Stomach (tissue), 19 donors: ENCODE measurements at places on chromosomes 2 and 18.

DNA sequence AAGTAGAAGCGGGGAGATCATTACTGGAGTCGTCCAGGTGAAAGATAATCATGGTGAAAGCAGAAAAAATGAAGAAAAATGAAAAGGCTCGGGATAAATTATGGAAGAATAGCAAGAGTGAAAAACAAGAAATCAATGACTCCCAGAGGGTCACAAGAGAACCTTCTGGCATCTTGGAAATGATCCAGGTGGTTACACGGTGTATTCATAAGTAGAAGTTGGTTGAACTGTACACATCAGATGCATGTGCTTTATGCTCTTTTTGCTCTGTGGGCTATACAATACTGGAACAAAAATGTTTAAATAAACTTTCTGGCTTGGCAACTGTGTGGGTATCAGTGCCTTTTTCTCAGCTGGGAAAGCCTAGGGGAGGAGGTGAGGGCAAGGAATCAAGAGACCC lies 348.9 kb downstream of the RND3 start:
- no peak for DNase-seq
- no peak overlapping the region for H3K27ac ChIP-seq
- H3K4me1 ChIP-seq = no peaks in the 10 kb centered on the region

- DNase-seq = peak; percentile 10
- peaks cover 4% of the 10 kb centered on the region for H3K36me3 ChIP-seq
- H3K4me3 ChIP-seq = no peak overlapping the region
- peaks cover 8% of the 10 kb centered on the region for H3K4me1 ChIP-seq
- H3K27ac ChIP-seq = no peak overlapping the region
Measured at GRCh38 chr2:38064801-38065501, 11.0 kb downstream of the CYP1B1 start.

- no peak overlapping the region for H3K4me3 ChIP-seq
- H3K4me1 ChIP-seq = no peaks in the 10 kb centered on the region
- H3K36me3 ChIP-seq = no peaks in the 10 kb centered on the region
- no peak overlapping the region for H3K27ac ChIP-seq
- H3K27me3 ChIP-seq = no peaks in the 10 kb centered on the region
Measured at GRCh38 chr2:100383306-100383705, 34.2 kb downstream of the CHST10 start.

GRCh38 chr2:149080971-149081370 lies 42.5 kb downstream of the LYPD6B start:
- H3K36me3 ChIP-seq = no peaks in the 10 kb centered on the region
- no peak for DNase-seq
- no peak overlapping the region for H3K27ac ChIP-seq
- H3K4me1 ChIP-seq = no peaks in the 10 kb centered on the region
- no peaks in the 10 kb centered on the region for H3K27me3 ChIP-seq

DNA sequence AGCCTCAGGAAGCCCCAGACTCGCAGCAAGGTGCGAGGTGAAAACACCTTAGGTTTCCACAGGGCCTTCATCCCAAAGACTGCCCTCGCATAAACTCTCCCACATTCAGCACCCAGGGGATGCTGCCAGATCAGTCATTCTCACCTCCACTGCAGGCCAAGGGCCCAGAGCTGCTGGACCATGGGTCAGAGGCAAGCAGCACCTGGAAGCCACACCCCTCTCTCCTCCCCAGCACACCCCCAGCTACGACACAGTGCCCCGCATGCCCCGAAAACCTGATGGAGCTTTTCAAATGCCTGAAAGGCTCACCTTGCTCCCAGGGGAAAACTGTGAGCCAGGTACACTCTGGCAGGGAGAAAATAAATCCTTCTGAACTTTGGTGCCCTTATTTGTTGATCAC lies 31.9 kb upstream of the LDLRAD4 start:
- H3K36me3 ChIP-seq = no peaks in the 10 kb centered on the region
- H3K4me1 ChIP-seq = no peaks in the 10 kb centered on the region
- H3K4me3 ChIP-seq = no peak overlapping the region
- H3K27me3 ChIP-seq = no peaks in the 10 kb centered on the region
- no peak overlapping the region for H3K27ac ChIP-seq
- no peak for DNase-seq

- H3K27me3 ChIP-seq = no peaks in the 10 kb centered on the region
- H3K27ac ChIP-seq = no peak overlapping the region
- no peak overlapping the region for H3K4me3 ChIP-seq
- no peaks in the 10 kb centered on the region for H3K36me3 ChIP-seq
- H3K4me1 ChIP-seq = no peaks in the 10 kb centered on the region
Measured at GRCh38 chr2:126704434-126705160, 48.6 kb downstream of the GYPC start.

DNA sequence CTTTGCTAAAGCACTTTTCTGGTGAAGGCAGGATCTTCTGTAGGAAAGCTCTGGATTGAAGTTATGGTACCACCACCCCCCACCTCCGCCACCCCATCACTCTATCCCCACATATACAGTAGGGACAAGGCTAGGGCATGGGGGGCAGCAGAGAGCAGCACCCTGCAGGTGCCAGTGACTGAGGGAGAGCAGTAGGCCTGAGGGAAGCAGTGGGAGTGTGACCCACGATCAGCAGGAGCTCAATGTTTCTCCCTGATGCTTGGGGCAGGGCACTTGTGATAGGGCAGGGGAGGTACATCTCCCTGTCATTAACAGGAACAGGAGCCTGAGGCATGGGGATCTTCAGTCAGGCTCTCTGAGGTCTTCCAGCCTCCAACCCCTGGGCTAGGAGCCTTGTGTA lies 121.6 kb downstream of the ZFP36L2 start:
- H3K36me3 ChIP-seq = no peaks in the 10 kb centered on the region
- H3K27me3 ChIP-seq = no peaks in the 10 kb centered on the region
- H3K4me3 ChIP-seq = no peak overlapping the region
- DNase-seq = no peak
- H3K27ac ChIP-seq = peak overlapping the region; percentile 79
- peaks cover 28% of the 10 kb centered on the region for H3K4me1 ChIP-seq

GRCh38 chr18:38575023-38575422 lies 1009.4 kb upstream of the CELF4 start:
- H3K27me3 ChIP-seq = no peaks in the 10 kb centered on the region
- no peak overlapping the region for H3K27ac ChIP-seq
- H3K4me1 ChIP-seq = no peaks in the 10 kb centered on the region
- no peak overlapping the region for H3K4me3 ChIP-seq
- H3K36me3 ChIP-seq = no peaks in the 10 kb centered on the region

DNA sequence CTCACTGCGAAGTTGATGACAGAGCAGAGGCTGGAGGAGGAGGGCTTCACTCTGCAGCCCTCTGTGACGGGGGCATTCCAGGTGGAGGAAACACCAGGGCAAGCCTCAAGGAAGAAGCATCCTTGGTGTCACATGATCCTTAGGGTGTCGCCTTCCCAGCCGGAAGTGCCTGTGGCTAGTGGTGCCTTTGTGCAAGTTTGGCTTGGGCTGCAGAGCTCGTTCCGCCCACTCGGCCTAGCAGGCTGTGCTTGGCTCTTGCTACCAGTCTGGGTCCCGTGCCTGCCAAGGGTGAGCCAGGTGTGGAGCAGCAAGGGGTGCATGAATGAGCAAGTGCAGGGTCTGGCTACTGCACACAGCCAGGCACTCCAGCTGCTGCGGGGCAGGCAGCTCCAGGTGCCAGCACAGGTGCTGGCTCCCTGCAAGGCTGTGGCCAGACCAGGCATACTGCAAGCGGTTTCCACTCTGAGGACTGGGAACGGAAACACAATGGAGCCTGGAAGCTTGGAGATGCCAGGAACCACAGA lies 325.3 kb upstream of the SMIM21 start:
- no peaks in the 10 kb centered on the region for H3K4me1 ChIP-seq
- H3K27ac ChIP-seq = no peak overlapping the region
- H3K4me3 ChIP-seq = no peak overlapping the region
- H3K36me3 ChIP-seq = no peaks in the 10 kb centered on the region
- DNase-seq = no peak
- H3K27me3 ChIP-seq = no peaks in the 10 kb centered on the region

- no peaks in the 10 kb centered on the region for H3K36me3 ChIP-seq
- H3K4me3 ChIP-seq = no peak overlapping the region
- H3K27ac ChIP-seq = no peak overlapping the region
- no peak for DNase-seq
- no peaks in the 10 kb centered on the region for H3K4me1 ChIP-seq
Measured at GRCh38 chr18:54557958-54558357, 33.1 kb upstream of the DYNAP start.

DNA sequence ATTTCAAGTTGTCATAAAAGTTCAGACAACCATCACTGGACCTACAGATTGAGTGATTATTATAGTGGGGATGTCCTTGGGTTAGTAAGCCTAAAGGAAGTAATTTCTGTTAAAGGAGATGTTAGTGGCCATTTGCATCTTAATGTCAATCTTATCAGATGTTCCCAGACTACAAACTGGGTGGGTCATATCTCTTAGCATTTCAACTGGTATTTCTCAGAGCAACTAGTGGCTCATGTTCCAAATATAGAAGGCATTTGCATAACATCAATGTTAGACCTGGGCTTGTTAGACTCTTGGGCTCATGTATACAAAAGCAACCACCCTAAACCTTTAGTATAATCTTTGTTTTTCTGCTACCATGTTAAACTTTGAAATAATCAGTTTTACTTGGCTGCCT lies 17.9 kb downstream of the PLEKHA3 start:
- no peaks in the 10 kb centered on the region for H3K4me1 ChIP-seq
- no peak for DNase-seq
- H3K27me3 ChIP-seq = no peaks in the 10 kb centered on the region
- no peak overlapping the region for H3K4me3 ChIP-seq
- no peak overlapping the region for H3K27ac ChIP-seq

- H3K4me3 ChIP-seq = no peak overlapping the region
- DNase-seq = no peak
- H3K36me3 ChIP-seq = peaks cover 58% of the 10 kb centered on the region
- no peak overlapping the region for H3K27ac ChIP-seq
- peaks cover 13% of the 10 kb centered on the region for H3K4me1 ChIP-seq
- no peaks in the 10 kb centered on the region for H3K27me3 ChIP-seq
Measured at GRCh38 chr2:199940373-199940772, 14.9 kb downstream of the TYW5 start.

- no peaks in the 10 kb centered on the region for H3K27me3 ChIP-seq
- no peaks in the 10 kb centered on the region for H3K4me1 ChIP-seq
- no peaks in the 10 kb centered on the region for H3K36me3 ChIP-seq
- DNase-seq = no peak
- H3K4me3 ChIP-seq = no peak overlapping the region
Measured at GRCh38 chr2:129656081-129656598, 323.3 kb upstream of the RAB6C start.

GRCh38 chr2:26172871-26173775 lies at the start of gene GAREM2:
TSS of gene GAREM2 (plus strand) at chr2:26173088. CDS start at chr2:26173221, 133 bp downstream.
- H3K27me3 ChIP-seq = peaks cover 62% of the 10 kb centered on the region
- peak within 1 kb of the TSS; percentile 49 for H3K4me3 ChIP-seq
- H3K36me3 ChIP-seq = no peaks in the 10 kb centered on the region
- DNase-seq = no peak
- peaks cover 17% of the 10 kb centered on the region for H3K4me1 ChIP-seq

DNA sequence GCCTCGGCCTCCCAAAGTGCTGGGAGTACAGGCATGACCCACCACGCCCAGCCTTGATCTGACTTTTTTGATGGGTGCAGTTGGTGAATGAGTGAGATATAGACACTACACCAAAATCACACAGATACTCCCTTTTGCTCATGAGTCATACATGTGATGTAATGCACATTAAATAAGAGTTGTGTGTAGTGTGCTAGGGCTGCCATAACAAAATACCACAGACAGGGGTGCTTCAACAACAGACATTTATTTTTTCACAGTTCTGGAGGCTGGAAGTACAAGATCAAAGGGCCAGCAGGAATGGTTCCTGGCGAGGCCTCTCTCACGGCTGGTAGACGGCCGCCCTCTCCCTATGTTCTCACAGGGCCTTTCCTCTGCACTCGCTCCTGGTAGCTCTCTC lies 46.6 kb downstream of the GBX2 start:
- H3K4me3 ChIP-seq = no peak overlapping the region
- peaks cover 10% of the 10 kb centered on the region for H3K4me1 ChIP-seq
- H3K36me3 ChIP-seq = peaks cover 59% of the 10 kb centered on the region
- DNase-seq = no peak
- H3K27ac ChIP-seq = no peak overlapping the region
